DMS 273 treated with DMSO at 0.1 percent for 48 hours (cell line): ENCODE measurements at places on chromosomes 11 and 22.

GRCh38 chr22:29206372-29207242, 911 bp downstream of the EMID1 start:
- no peak for DNase-seq

- no peak for DNase-seq
These were observed 65.1 kb upstream of the RRAS2 start for GRCh38 chr11:14424096-14424495.

GRCh38 chr22:31646186-31647019, 15.6 kb downstream of the PISD start:
- no peak for DNase-seq

GRCh38 chr11:31960126-31960525, 130.7 kb upstream of the RCN1 start:
- DNase-seq: no peak

DNA sequence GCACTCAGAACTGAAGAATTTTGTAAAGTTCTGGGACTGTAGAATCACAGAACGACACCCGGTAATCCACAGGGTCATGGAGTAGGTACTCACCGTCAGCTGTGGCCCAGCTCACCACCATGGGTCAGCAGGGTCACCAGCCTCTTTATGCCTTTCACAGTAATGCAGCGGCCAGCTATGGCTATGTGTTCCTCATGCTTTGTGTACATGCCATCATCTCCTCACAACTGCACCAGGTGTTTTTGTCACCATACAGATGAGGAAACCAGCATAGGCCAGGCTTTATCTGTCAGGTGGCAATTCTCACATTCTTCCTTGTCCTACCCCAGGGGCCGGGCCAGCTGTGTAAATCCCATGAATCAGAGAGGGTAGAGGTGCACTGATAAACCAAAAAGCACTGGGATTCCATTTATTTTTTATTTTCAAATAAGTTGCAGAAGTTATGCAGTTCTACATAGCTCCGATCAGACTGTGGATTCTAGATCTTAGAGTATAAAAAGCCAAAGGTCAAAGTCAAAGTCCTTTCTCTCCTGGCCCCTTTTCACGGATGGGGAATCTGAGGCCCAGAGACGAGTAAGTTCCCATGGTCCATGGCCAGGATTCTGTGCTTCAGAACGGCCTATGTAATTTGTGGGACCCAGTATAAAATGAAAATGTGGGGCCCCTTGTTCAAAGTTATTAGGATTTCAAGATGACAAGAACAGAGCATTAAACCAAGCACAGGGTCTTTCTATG, 17.5 kb downstream of the TSKU start:
- no peak for DNase-seq
